ENCODE measurements at places on chromosomes 7 and 10.

DNA sequence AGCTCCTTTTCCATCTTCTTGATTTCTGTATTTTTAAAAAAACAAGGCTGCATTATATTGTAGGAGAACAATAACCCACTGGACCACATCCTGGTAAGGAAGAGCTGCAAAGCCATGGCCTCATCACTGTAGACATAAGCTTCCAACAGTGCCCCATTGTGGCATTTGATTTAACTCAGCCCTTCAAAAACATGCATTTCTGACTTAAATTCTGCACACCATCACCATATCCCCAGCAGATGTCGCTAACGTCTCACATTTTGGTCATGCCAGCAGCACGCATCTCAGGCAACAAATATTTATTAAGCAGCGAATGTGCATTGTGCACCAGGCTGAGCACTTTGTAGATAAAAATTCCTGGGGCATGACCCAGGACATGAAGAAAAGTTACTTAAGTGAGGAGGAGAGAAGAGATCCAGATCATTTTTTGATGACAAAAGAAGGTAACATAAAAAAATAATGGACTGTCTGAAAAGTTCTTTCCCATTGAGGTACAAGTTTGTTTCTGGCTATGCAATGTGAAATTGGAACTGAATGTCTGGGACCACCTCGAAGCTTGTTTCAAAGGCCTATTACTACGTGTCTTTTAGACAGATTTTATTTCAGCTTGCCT lies 164.6 kb upstream of the CDCA7L start:
- DNase-seq: peak; percentile 58

DNA sequence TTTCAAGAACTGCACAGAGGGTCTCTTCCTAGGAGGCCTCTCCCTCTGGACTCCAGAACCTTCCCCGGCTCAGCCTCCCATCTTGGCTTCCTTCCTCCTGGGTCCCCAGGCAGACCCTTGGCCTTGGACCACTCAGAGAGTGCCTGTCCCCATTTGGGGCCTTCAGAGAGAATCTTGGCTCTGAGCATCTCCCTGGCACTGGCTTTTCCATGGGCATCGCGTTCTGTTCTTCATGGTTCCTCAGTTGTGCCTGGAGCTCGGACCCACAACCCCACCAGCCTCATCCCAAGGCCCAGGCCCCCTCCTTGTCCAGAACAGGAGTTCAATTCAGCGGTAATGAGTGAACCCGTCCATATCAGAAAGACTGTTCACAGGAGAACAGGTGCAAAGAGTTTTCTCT lies 73.4 kb downstream of the VIPR2 start:
- DNase-seq: no peak

GRCh38 chr7:17968791-17969715 lies 28.8 kb upstream of the SNX13 start:
- DNase-seq: no peak

GRCh38 chr10:68074775-68075549 lies at the start of gene HERC4:
TSS of gene HERC4 (minus strand) at chr10:68075283. CDS start at chr10:68073108, 2,175 bp downstream.
- peak; percentile 91 for DNase-seq

DNA sequence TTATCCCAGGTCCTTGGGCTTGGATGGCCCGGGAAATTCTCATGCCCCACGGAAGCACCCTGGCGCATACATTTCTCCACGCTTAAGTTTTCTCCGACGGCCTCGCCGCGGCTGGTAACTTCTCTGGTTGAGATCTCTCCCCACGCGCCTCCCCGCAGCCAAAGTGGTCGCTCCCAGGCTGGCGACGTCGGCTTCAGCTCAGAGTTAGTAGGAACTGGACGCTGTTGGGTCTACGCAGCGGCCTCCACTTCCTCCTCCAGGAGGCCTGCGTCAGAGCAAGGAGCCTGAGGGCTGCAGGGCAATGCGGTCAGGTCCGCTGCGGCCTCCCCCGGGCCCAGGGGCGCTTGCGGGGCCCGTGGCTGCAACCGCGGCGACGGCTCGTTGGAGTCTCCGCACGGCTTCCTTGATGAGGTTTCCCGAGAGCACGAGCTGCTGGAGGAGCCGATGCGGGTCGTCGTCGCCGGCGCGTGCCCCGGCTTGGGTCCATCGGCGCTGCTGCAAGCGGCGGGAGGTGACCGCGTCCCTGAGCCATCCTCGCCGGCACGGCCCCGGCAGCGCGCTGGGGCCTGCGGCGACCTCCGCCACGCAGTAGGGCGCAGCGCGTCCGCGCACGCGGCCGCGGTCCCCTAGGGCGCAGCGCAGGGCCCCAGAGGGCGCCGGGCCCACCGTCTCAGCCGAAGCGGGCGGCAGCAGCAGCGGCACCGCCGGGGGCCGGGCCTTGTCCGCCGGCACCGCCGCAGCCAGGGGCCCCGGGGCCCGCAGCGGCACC lies 744 bp downstream of the FRAT2 start:
- no peak for DNase-seq

DNA sequence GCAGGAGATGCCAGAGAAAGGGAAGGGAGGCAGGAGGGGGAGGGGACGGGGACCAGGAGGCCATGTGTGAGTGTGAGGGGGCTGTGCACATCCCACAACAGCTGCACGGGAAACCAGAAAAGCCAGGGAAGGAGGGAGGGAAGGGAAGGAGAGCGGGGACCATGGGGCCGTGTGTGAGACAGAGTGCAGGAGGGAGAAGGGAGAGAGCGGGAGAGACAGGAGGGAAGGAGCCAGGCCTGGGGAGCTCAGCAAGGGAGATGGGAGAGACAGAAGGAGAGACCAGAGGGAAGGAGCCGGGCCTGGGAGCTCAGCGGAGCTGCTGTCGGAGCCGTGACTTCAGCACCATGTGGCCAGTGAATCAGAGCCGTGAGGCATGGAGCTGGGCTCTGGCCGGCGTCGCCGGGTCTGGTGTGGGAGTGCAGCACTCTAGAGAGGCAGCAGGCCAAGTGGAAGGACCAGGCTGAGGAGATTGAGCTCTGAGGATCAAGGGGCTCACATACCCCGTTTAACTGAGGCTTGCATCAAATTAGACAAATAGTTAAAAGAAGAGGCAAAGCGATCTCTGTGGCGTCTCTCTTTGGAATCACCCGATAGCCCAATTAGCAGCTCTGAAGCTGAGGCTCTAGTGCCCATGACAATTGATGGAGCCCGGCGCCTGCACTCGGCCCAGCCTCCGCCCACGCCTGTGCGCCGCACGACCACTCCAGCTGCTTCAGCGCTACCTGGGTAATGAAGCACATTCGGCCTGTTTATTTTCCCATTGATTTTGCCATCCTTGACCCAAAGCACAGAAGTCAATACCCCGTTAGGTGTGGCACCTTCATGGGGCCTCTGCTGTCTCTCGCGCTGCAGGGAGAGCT lies 150.4 kb downstream of the MAD1L1 start:
- DNase-seq: no peak

DNA sequence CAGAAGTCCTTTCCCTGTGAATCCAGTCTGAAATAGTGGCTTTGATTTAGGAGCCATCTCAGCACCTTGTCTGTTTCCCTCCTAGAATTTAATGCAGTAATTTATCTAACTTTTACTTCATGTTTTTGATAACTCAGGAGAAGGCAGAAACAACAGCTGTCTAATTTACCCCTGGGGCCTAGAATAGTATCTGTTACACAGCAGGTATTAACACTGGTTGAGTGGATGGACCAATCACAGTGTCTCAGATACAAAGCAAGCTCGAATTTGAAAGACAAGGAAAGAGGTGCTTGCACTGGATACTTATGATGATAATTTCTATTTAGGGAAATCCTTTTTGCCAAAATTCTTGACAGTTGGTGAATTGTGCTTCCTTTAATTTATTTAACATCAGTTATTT lies 23.4 kb downstream of the CHRM2 start:
- no peak for DNase-seq

DNA sequence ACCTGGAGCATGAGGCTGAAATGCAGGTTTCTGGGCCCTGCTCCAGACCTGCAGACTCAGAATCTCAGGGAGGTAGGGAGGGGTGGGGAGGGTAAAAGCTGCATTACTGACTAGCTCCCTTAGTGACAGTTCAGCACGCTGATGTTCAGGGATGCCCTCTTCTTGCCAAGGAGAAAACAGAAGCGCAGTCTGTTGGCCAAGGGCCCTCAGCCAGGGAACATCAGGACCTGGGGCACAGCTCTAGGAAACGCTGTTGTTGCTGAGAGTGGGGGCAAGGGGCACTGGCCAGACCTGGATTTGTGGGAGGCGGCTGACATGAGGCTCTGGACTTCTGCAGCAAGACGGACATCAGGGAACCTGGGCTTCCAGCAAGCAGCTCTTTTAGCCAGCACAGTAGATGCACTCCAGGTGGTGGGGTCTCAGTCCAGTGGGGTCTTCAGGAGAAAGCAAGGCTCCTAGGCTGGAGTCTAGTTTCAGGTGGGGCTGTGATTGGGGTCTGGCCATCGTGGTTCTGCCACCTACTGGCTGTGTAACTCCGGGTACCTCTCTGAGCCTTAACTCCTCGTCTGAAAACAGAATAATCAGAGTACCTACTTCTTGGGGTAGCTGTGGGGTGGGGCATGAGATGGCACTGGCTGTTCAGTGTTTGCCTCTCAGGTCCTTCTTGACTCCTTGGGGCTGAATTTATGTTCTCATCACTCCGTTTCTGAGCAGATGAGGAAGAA lies 72.9 kb upstream of the PRLHR start:
- no peak for DNase-seq

DNA sequence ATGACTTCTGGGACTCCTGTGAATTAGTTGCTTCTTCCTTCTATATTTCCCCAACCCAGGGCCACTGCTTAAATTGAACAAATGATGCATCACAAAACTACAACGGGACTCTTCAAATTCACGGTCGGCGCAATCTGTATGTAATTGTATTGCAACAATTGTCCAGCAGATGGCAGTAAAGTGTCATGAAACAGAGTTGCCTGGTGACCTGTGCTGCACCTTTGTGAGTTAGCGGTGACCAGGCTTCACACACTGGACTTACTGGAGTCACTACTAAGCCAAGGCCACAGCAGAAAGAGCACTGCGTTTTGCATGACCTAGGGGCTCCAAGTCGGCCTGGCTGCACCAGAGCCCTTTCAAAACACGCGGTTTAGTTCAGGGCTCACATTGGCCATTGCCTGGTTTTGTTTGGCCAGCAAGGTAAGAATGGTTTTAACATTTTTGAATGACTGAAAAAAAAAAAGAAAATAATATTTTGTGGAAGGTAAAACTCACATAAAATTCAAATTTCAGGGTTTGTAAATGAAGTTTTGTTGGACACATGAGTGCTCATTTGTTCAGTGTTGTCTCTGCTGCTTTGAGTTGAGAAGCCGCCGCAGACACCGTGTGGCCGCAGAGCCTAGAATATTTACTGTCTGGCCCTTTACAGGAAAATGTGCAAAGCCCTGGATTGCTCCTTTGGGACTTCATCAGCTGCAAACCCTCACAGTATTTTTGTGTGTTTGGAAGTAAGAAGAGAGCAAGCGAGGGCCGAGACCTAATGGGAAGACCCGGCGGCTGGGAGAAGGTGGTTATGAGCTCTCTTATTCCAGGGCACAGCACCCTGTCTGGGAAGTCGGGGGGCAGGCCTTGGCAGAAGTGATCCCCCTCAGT lies 23.2 kb upstream of the ZNF32 start:
- peak; percentile 38 for DNase-seq

DNA sequence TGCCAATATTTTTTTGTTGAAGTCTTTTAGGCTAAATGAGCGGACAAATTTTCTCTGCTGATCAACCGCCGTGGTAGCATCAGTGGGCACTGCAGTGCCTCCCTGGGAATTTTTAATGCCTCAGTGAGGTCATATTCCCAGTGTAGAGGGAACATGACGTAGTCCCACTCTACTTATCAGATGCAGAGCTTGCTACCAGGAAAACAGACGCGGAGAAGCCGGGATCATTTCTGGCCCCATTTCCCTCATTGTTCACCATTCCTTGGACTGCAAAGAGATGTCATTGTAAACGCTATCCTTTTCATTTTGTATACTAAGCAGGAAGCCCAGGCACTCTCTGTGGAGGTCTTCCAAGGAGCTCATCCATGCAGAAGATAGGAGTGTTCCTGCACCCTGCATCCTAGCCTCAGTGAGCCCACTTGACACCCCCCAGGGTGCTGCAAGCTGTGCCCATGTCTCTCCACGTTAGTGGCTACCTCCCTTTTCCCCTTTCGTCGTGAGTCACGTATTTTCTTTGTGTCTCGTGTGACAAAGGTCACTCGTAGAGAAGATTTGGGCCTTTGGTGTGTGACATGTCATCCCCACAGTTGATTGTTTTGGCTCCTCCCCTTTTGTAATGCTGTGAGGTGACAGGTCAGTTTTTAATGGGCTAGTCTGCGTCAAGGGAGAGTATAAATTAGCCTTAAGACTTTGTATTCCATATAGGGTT lies 145.5 kb downstream of the TCF7L2 start:
- no peak for DNase-seq

- no peak for DNase-seq
Measured at GRCh38 chr10:79127151-79127961, 58.6 kb downstream of the ZMIZ1 start.

GRCh38 chr7:100093498-100093897 lies 4.7 kb downstream of the COPS6 start:
- DNase-seq: no peak

DNA sequence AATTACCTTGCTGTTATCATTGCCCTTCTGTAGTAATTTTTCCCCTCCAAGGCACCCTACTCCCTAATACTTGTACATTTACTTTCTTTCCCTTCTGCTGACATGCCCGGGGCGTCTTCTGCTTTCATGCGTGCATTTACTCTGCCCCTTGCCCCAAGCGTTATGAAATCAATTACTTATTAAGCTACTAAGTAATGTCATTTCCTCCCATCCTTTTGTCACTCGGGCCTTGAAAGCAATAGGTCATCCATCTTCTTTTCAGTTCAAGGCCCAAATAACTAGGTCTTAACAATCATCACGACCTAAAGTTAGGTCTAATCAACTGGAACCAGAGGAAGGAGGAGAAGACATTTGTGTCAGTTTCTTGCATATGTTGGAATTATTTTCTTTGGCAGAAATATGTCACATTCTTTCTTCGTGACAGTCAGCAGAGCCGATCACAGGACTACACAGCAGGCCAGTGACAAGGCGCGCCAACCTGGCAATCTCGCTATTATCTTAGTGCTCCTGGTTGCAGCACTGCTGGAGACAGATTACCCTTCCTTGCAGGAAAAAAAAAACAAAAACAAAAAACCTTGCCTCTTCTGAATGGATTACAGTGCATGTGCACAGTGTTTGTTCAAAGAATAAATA lies 179.2 kb downstream of the RELN start:
- no peak for DNase-seq

- DNase-seq: no peak
Measured at GRCh38 chr7:18771834-18772566, 276.5 kb downstream of the HDAC9 start.

DNA sequence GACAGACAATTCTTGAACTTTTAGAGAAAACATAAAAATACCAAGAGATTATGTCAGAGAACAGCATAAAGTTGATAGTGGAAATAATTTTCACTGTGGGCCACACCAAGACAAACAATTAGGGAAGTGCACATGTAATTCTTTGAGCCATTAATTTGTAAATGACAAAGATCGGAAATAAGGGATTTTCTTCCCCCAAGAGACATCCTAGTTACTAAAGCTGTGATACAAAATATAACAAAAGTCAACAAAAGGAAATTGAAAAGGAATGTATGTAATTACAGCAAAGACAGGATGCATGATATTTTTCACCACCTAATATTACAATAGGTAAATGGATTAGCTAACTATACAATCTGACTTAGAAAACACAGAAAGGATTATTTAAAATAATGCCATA lies 12.4 kb upstream of the LRRC72 start:
- DNase-seq: no peak

GRCh38 chr7:115023219-115023618 lies 101.3 kb downstream of the MDFIC start:
- no peak for DNase-seq

All from activated CD4-positive, alpha-beta T cell treated with anti-CD3 and anti-CD28 coated beads, Interleukin-2, amount 50 U/mL, for 1 hour (primary cell).